ENCODE measurements at places on chromosomes 6 and 20.

DNA sequence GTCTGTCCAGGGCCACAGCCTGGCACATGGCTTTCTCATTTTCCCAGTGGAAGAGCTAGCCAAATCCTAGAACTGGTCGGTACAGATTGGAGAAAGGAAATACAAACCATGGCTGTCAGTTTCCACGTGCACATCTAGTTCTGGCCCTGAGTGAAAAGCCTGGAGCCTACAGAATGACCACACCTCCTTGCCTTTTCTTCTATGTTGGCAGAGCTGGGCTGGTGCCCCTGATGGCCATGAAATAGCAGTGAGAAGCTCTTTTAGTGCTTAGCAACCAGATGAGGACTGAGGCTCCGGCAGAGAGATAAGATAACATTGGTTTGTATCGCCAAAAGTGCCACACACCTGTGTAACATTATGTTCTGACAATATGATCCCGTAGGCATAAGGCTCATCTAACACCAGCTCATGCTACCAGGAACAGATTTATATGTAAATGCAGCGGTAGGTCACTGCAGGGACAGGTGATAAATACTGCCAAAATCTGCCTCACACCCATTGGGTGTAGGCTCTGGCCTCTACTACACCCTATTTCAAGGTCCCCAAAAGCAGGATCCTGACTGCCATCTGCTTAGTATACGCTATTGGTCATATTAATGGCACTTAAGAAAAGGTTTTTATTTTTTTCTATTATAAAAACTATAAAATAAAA is 39.9 kb upstream of the TBC1D7 start:
- no peak for DNase-seq

DNA sequence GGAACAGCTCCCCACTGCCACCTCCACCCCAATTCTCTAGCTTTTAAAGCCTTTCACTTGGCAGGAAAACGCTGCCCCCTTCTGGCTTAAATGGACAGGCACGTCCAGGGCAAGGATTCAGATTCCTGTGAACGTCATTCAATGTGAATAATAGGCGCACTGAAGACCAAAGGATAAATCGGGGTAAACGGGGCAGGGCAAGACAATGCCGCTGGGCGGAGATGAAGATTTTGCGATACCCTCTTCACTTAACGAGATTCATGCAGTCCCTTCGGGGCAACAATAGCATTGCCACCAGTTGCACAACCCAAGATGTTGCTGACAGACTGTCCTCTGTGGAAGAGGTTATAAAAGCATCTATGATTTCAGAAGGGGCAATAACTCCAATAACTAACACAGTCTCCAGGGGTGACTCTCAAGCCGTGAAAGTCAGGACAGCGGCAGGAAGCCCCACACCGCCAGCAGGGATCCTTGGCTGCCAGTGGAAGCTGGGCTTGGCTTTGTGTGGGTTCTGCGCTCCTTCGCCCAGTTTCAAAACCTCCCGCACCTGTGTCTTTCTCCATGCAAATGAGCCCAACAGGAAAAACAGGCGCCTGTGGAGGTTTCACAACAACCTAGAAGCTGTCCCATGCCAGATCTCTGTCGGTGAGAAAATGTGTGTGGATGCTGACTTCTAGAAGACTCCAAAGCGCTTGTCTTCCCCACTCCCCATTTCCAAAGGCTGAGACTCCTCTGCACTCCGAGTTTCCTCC is 291.8 kb downstream of the BMP7 start:
- DNase-seq = no peak

- DNase-seq = no peak
Measured at GRCh38 chr20:10625641-10626040, 48.2 kb downstream of the JAG1 start.

GRCh38 chr6:31901415-31901952 is 402 bp downstream of the ZBTB12 start:
- peak; percentile 61 for DNase-seq

GRCh38 chr6:34696189-34696738 is 303 bp downstream of the ILRUN start:
- DNase-seq = no peak

GRCh38 chr20:31720486-31721407 is 1.9 kb downstream of the BCL2L1 start:
- no peak for DNase-seq

GRCh38 chr20:53468587-53468986 is 125.1 kb downstream of the ZNF217 start:
- no peak for DNase-seq

DNA sequence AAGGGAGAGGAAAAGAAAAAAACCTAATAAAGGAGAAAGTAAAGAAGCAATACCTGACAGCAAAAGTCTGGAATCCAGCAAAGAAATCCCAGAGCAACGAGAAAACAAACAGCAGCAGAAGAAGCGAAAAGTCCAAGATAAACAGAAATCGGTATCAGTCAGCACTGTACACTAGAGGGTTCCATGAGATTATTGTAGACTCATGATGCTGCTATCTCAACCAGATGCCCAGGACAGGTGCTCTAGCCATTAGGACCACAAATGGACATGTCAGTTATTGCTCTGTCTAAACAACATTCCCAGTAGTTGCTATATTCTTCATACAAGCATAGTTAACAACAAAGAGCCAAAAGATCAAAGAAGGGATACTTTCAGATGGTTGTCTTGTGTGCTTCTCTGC is 70.8 kb upstream of the RNF146 start:
- DNase-seq = no peak

DNA sequence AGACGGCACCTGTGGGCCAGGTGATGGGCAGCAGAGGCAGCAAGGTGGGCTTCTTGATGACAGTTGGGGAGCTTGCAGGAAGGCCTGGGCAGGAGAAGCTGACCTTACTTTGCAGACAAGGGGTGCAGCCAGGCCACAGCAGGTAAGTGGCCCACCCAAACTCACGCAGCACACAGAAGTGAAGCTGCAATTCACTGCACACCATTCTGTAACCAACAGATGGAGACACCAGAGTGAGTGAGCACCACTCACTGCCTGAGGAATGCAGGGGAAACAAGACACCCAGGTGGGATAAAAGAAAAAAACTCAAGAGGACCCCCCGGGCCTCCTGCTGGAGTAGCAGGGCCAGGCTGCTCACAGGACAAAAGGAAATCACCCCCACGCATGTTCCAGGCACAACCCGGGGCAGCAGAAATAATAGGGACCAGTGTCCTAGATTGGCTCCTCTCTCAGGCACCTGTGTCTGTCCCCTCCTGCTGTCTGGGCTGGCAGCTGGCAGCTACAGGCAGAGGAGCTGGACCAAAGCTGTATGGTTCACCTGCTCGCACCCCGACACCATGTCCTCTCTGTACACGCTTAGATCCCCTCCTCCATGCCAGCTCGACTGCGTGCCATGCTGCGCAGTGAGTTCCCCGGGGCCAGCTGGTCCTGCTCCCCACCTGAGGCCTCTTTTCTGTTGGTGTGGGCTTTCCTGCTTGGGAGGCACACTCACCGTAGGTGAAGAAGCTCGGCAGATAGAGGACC is 4.9 kb downstream of the MTCH1 start:
- no peak for DNase-seq

GRCh38 chr6:114218437-114219340 is 124.1 kb downstream of the HS3ST5 start:
- no peak for DNase-seq

- DNase-seq = no peak
Measured at GRCh38 chr6:39812853-39813533, 20.8 kb downstream of the DAAM2 start.

GRCh38 chr6:49054311-49054710 is 408.7 kb downstream of the MMUT start:
- no peak for DNase-seq

- DNase-seq = no peak
Measured at GRCh38 chr6:98526465-98526864, 307.9 kb upstream of the POU3F2 start.

DNA sequence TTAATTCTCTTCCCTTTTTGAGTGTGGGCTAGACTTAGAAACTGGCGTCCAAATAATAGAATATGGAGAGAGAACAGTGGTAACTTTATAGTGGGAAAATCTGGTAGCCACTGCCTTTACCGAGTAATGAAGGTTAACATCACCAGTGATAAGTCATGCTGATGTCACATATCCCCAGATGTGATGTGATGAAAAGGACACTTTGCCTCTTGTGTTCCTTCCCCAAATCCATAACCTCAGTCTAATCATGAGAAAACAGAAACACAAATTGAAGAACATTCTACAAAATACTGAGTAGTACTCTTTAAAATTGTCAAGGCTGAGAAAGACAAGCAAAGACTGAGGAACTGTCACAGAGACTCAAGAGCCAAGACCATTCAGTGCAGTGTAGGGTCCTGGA is 17.8 kb downstream of the ANKS1A start:
- no peak for DNase-seq

- DNase-seq = no peak
Measured at GRCh38 chr20:1324598-1325172, 4.3 kb downstream of the SDCBP2 start.

DNA sequence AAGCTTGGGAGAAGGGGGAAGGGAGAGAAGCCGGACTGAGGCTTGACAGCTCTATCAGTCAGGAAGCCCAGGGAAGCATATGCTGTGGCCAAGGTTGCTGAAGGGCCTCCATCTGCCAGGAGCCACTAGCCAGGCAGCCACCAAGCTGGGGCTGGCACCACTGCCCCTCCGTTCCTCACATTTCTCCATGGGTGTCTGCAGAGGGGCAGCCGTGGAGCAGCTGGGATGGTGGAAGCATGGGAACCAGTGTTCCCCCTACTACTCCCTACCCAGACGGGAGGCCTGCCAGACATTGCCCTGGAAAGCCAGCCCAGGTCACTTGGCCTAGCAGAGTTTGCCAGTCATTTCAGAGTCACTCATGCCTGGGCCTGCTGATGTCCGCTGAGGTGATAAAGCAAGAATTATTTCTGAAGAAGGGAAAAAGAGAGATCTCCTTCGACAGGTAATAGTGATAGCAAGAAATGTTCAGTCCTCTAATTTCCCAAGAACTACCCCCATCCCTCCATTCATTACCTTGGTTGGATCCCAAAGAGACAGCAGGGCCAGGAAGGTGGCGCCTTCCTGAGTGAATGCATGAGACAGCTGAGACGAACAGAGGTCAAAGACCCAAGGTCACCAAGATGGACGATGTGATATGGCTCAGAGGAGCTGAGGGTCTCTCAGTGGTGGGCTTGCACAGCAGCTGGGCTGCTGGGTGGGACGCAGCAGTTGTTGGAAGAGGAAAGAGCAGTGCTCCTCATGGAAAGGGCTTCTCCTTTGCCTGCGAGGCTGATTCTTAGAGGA is 21.9 kb downstream of the SNPH start:
- no peak for DNase-seq

- no peak for DNase-seq
Measured at GRCh38 chr6:29850011-29850553, 22.5 kb downstream of the HLA-G start.

- peak; percentile 87 for DNase-seq
Measured at GRCh38 chr20:62156592-62157386, 13.2 kb downstream of the SS18L1 start.

- no peak for DNase-seq
Measured at GRCh38 chr20:51584116-51584515, 41.6 kb upstream of the NFATC2 start.

GRCh38 chr20:42846784-42847490 is 342.8 kb downstream of the PTPRT start:
- no peak for DNase-seq

- DNase-seq = no peak
Measured at GRCh38 chr6:31194061-31194834, 23.8 kb upstream of the POU5F1 start.

GRCh38 chr6:13044390-13044789 is 283.9 kb downstream of the TBC1D7 start:
- DNase-seq = no peak

GRCh38 chr6:6474170-6474920 is 114.2 kb upstream of the LY86 start:
- DNase-seq = no peak

GRCh38 chr20:7015257-7015656 is 247.8 kb downstream of the BMP2 start:
- no peak for DNase-seq

DNA sequence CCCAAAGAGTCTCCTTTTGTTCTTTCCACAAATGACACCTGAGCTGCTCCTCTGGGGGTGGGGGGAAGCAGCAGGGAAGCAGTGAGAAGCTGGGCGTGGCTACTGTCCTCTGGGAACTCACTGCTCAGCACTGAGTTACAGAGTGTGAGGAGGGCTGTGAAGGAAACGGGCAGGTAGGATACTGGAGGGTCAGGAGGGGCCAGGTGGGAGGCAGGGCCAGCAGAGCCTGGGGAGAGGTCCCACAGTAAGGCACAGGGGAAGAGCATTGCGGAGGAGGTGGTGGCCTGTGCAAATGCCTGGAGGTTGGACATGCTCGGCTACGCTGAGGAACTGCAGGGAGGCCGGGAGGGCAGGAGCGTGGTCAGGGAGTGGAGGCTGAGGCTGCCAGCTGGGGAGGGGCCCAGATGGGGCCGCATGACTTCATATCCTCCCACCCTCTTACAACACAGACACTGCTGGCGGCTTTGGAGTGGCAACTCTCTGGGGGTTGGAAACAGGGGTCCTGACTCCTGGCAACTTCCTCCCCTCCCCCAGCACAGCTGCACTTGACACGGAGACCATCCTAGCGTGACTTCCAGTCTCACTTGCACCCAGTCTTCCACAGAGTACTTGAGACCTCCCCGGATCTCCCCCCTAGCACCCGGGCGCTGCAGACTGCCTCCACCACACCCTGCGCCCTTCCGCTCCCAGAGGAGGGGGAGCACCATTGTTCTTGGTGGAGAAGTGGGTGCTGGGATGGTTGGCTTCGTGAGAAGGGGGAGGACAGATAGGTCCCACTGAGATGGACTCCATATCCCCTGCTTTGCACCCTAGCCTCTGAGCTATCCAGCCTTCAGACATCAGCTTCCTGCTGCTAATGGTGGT is 34.2 kb downstream of the RBM38 start:
- DNase-seq = no peak

DNA sequence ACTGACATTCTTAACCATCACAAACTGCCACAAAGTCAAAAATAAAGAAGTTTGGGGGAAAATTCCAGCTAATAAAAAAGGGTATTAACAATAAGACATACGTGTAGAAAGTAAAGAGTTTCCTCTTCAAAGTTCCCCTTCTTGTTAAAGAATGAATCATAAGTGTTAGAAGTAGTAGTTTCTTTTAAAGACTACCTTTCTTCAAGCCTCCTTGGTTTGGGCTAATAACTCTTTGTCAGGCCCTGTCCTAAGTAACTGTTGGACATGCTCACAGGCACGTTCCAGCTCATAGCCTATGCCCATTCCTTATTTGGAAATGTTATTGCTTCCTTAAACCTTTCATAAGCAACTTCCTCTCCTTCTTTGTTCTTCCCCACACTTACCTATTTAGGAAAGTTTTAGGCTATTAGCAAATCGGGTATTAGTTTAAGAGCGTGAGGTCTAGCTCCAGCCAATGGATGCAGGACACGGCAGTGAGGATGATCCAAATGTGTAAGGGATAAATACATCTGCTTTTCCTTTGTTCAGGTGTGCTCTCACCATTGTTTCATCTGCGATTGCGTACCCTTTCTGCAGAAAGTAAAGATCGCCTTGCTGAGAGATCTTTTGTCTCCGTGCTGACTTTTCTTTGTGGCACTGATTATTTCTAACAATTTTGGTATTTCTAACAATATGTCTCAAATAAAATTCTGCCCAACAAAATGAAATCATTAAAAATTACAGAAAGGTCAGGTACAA is 64.9 kb downstream of the CHD6 start:
- no peak for DNase-seq

- DNase-seq = no peak
Measured at GRCh38 chr6:35224720-35225119, 11.0 kb downstream of the SCUBE3 start.

Data from GM12892 (cell line).